ENCODE measurements at places on chromosomes 12 and 14.
A peak's percentile ranks its signal among the peaks of the same experiment; 100 is the strongest.

- no peak for DNase-seq
Observed at GRCh38 chr12:23576372-23576771, 373.1 kb downstream of the SOX5 start.

DNA sequence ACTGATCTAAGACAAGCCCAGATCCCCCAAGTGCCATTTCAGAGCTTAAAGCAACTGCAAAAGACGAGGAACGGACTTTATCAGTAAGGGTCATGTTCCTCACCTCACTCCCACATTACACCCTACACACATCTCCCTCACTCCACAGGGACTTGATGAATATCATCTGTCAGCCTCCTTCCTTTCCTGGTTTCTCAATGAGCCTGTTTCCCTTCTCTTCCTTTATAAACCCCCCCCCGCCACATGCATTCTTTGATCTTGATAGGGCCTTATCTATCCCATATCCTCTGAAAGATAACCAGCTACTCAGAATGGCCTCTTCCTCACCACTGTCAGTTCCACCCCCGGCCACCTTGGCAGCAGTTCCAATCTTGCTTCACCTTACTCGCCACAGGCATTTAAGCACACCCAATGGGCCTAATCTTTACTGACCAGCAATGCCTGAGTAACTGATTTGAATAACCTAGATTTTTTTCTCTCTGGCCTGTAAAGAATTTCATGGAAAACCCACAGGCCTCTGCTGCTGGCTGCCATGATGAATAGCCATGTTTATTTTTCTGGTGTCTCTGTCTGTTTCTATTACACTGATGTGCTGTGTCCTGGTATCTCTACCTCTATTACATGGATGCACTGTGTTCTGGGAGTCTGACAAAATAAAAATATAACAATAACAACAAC lies 138.7 kb downstream of the PHLDA1 start:
- no peak for DNase-seq

- DNase-seq, result no peak
Observed at GRCh38 chr12:126944684-126945083, 1322.3 kb upstream of the TMEM132C start.

DNA sequence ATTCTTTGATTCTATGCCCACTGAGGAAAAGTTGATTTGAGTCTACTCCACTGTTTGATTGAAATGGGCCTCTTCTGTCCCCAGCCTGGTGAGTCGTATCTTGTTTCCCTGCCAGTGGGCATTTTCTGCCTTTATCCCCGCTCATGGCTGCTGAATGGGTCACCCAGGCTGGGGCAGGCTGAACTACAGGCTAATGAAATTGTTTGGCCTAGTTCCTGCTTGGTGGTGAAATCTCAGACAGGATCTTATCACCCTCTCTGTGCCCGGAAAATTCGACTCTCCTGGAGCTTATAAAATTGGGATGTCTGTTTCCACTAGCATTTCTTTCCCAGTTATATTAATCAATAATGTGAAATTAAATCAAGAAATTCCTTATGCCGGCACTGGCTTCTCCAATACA lies 65.0 kb downstream of the CHST11 start:
- DNase-seq, result no peak

DNA sequence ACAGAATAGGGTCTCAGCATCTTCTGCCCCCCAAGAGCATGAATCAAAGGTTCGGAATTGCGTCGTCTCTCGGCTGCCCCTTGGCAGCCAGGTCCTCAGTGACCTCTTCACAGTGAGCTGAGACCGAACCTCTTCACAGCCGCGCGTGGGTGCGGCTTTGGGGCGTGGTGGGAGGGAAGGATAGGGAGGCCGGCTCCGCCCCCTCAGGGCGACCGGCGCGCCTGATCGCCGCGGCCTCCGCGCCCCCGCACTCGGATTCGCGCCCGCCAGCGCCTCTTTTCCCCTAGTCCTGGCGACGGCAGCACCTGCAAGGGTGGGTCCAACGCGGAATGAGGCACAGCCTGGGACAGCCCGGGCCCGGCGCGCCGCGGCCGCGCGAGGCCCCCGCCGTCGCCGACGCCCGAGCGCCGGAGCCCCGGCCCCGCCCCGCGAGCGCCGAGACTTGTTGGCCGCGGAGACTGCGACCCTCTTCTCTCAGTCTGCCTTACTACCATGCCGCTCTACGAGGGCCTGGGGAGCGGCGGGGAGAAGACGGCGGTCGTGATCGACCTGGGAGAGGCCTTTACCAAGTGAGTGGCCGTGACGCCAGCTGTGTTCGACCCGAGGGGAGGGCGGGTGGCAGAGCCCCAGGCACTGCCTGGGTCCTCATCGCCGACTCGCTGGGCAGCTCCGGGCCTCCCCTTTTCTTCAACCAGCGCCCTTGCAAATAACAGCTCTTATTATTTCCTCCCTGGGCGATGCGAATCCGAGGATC lies at the start of gene ACTR10:
ACTR10 (plus strand) TSS at position 424 of the 754 bp plus-strand sequence; CDS start at position 493, 69 bp downstream.
- DNase-seq, result peak; percentile 91

DNA sequence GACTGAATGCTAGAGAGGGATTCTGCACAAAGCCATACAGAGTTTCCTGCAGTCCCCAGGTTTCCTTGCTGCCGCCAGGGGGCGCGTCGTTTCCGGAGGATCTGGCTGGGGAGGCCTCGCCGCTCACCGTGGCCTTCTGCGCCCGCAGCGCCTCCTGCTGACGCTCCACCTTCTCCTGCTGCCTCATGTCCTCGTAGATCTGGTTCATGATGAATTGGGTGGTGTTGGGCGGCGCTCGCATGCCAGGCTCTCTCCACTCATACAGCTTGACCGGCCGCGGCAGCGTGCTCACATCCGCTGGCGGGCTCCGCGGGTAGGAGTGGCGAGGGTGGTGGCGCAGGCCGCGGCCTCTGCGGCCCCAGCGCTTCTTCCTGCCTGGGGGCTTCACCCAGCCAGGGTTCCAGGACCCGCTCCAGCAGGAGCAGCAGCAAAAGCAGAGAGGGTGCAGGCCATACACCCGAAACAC lies 987 bp downstream of the CCER1 start:
- DNase-seq, result peak; percentile 68

GRCh38 chr12:88549929-88550328 lies 30.3 kb downstream of the KITLG start:
- DNase-seq, result no peak

- peak; percentile 66 for DNase-seq
Observed at GRCh38 chr14:93734086-93734822, 54.0 kb downstream of the PRIMA1 start.

DNA sequence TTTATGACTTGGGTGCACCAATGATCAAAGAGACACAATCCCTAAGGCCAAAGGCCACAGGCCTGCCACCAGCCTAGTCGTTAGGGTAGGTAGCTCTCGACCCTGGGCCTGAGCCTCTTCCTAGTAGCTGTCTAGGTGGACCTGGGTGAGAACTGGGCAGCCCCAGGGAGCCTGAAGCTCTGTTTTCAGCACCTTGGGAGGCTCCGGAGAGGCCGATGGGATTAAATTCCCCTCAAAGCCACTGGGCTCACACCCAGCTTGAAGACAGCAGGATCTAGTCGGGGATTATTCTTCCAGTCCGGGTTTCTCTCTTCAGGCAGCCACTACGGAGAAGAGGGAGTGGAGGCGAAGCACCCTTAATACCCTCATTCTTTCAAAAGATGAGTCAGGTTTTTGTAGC lies 79.8 kb downstream of the TMEM260 start:
- no peak for DNase-seq

GRCh38 chr14:104007121-104007520 lies 64.8 kb upstream of the RD3L start:
- no peak for DNase-seq

DNA sequence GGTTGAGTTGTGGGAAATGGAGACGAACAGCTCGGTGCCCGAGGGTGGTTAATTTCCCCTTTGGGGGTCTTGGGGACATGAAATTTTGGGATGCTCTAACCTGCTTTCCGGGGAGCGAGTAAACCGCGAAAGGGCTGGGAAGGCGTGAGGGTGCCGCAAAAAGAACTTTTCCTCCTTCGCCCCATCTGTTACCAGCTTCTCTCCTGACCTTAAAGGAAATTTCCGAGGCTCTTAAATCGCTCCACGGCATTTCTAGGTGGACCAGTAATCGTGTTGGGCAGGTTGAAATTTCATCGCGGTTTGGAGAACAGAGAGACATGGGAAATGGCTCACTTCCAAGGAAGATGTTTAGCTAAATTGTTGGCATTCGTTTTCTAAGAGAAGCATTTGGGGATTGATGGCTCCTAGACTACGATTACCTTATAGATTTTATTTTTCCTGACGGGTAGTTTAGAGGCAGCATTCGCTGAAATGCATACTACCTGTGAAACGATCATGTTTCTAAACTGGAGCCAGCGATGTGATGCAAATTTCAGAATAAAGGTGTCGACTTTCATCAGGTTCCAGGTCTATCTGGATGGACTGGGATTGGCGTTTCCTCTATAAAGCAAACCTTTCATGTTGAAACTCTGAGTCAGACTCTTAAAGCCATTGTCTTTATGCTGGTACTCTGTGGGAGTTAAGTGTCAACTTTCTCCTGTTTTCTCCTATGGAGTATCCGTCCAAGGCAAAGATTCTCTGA lies 414.5 kb downstream of the PCNX1 start:
- peak; percentile 25 for DNase-seq

- DNase-seq, result no peak
Observed at GRCh38 chr12:52338241-52338960, 17.2 kb upstream of the KRT83 start.

DNA sequence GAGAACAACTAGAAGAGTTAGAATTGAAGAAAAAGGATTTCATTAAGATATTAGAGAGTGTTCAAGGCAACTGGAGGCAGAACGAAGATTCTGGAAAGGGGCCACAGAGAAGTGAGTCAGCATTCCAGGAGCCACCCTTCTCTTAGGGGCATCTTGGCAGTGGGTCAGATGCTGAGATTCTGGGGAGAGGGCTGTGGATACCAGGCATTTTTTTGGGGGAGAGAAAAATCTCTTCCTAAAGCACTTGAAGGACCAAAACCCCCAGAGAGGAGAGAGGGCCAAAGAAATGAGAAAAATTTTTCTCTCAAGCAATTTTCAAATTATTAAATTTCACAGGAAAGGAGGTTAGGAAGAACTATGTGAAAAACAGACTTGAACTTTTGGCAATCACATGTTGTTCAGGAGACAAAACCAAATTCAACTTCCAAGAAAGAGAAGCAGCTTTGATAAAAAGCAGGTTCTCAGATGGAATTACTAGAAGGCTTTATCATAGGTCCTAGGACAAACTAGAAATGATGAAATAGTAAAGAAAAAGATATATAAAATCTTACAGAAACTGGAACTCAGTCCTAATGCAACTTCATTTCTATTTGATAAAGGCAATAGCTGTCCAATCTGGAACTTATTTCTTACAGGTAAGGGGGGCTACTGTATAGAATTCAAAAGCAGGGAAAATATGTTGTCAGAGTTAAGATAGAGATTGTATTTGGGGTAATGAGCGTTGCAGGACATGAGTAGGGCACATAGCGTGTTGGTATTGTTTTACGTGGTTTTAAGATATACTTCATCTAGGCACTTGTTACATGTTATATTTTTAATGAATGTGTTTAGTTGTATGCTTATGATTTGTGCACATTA lies 1.1 kb upstream of the CLEC2D start:
- DNase-seq, result no peak

- peak; percentile 21 for DNase-seq
Observed at GRCh38 chr12:4809013-4809448, 88.8 kb downstream of the GALNT8 start.
